MG63 (cell line): ENCODE measurements at places on chromosomes 7 and 10.

- DNase-seq = no peak
Observed at GRCh38 chr10:84876116-84876999, 548.0 kb downstream of the CCSER2 start.

DNA sequence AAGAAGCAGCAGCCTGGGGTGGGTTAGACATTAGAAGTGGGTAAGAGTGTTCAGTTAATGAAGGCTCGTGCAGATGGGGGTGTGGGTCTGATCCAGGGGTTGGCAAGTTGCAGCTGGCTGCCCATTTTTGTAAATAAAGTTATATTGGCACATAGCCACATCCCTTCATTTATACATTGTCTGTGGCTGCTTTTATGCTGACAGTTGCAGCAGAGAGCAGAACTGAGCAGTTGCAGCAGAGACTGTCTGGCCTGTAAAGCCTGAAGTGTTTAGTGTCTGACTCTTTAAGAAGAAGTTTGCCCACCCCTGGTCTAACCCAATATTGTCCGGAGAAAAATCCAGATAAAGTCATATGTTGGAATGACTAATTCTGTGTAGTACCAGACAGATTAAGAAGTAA lies 38.1 kb downstream of the GLRX3 start:
- no peak for DNase-seq

- DNase-seq = no peak
Observed at GRCh38 chr7:25567430-25567829, 339.1 kb upstream of the NPVF start.

DNA sequence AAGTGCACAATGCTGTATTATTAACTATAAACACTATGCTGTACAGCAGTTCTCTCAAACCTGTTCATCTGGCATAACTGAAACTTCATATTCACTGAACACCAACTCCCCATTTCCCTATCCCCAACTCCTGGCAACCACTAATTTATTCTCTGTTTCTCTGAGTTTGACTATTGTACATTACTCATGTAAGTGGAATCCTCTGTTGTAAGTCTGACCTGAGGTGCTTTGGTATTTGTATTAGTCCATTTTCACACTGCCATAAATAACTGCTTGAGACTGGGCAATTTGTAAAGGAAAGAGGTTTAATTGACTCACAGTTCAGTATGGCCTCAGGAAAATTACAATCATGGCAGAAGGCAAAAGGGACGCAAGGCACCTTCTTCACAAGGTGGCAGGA lies 266.3 kb downstream of the PPP1R3A start:
- no peak for DNase-seq

- no peak for DNase-seq
Observed at GRCh38 chr10:58258977-58259692, 8.6 kb downstream of the IPMK start.

GRCh38 chr7:2499181-2499580 lies 20.4 kb upstream of the LFNG start:
- no peak for DNase-seq

- DNase-seq = no peak
Observed at GRCh38 chr10:2919016-2919415, 148.3 kb upstream of the PFKP start.

DNA sequence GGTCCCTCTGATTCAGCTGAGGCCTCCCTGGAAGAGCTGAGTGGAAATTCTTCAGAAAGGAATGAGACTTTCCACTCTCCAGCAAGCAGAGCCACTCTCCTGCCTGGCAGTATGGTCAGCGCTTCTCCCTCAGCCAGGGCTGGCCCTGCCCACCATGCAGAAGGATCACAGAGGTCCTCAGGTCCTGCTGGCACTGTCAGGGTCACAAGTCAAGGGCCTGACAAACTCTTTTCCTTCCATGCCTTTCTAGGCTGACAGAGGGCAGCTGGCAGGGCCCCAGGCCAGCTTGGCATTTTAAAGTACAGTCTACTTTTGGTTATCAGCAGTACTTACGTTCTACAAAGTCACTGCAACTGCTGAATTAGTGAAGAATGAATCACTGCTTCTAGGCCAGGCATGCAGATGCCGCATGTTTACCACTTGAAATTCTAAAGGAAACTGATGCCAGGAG lies 119.3 kb upstream of the FRMD4A start:
- DNase-seq = peak; percentile 81

DNA sequence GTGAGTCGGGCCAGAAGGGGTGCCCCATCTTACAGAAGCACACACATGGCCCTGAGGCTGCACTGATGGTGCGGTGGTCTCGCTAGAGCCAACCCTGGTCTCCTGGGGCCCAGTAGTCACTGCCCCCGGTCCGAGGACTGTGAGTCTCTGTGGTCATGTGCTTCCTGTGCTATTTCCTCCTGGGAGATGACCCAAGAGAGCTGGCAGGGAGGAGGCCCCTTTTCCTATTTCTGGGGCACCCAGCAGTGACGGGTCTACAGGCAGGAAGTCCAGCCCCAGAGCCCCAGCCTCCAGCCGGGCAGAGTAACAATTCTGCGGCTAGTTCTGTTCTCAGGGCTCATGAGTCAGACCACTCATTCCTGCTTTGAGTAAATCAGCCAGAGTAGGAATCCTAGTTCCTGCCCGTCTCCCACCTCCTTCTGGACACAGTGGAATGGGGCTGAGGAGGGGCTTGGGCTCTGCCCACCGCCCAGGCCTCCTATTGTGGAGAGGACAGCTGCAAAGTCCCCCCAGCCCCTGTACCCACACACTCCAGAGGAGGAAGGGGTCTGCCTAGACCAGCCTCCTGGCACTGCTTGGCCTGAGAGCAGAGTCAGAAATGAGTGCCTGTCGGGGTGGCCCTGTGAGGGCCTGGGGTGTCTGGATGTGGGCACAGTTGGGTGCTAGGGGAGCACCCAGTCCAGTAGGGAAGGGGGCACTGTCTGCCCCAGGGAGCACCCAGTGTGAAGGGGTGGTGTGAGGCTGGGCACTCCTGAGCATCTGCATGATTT lies 80.5 kb upstream of the PPIF start:
- peak; percentile 96 for DNase-seq

DNA sequence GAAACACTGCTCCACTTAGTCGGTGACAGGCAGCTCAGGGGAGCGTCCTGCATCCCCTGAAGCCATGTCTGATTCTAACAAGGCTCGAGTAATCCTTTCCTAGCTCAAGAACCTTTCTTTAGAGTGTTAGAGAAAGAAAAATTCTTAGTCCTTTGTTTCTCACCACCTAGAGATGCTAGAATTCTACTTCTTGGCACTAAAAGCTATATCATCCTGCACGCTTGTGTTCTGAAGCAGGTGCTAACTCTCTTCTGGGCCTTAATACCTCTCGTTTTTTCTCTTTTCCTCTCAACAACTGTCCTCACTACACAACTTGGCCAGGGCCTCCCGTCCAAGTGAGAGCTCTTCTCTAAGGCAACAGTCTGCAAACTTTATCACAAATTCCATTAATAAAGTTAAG lies at the start of gene LYZL2:
Gene LYZL2 (minus strand): TSS at position 101 of the 400 bp plus-strand sequence. CDS start 2,838 bp downstream, outside the sequence.
- no peak for DNase-seq

DNA sequence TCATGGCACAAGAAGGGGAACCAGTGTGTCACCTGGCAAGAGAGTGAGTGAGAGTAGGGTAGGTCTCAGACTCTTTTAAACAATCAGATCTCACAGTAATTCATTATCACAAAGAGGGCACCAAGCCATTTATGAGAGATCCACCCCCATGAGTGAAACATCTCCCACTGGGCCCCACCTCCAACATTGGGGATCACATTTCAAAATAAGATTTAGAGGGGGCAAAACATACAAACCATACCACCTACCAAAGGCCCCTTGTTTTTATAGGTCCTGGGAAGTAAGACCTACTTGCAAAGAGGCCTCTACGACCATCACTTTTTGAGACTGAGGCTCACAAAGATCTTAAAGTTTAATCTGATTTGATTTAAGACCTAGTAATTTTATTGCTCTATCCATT lies 134.9 kb downstream of the NRCAM start:
- DNase-seq = no peak

- DNase-seq = no peak
Observed at GRCh38 chr10:122618461-122619165, 58.1 kb downstream of the DMBT1 start.

GRCh38 chr10:86186633-86187032 lies 180.0 kb downstream of the GRID1 start:
- DNase-seq = no peak

DNA sequence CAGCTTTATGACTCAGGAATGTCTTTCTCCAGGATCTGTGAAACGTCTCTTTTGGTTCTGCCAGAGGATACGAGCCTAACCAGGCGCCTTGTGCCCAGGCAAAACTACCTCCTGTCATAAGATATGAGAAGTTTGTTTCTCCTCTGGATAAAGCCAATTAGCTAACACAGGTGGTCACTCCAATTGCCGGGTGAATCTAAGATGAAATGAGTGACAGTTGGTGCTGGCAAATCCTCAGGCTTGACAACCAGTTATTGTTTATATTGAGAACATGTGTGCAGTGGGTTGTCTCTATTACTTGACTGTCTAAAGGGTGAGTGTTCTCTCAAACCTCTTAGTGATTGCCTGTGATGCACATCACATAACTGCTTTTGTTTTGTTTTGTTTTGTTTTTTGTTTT lies 449.1 kb downstream of the XPNPEP1 start:
- no peak for DNase-seq

DNA sequence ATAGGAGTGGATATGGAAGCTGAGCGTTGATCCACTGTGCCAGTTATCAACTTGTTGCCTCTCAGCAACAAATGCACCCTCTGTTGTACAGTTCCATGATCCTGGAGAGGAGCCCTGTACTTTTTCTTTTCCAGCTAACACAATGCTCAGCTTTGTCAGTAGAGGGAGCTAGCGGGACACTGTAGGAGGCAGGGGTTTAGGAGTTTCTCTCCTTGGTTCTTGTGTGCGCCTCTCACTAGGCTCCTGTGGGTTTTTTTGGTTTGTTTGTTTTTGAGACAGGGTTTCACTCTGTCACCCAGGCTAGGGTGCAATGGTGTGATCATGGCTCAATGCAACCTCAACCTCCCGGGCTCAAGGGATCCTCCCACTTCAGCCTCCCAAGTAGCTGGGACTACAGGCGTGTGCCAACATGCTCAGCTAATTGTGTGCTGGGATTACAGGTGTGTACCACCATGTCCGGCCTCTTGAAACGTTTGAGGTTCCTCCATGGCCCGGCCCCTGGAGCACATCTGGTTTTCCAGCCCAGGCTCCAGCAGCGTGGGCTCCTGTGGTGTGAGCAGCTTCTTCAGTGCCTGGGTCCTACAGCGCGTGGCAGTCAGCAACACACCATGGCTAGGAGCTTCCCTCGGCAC lies 12.0 kb upstream of the MARVELD1 start:
- DNase-seq = peak; percentile 37

- peak; percentile 6 for DNase-seq
Observed at GRCh38 chr7:129553899-129554461, 51.6 kb downstream of the SMKR1 start.
